ENCODE measurements at places on chromosomes 4 and X. TPM values are rescaled to one million over a fixed set of nuclear protein-coding genes. Genes with fewer than 3 reads are reported as not detected.

Gene CENPVL2
- not detected for total RNA-seq

Gene FAM9B
- not detected for total RNA-seq

Gene MGAT4D
- not detected for total RNA-seq

DNA sequence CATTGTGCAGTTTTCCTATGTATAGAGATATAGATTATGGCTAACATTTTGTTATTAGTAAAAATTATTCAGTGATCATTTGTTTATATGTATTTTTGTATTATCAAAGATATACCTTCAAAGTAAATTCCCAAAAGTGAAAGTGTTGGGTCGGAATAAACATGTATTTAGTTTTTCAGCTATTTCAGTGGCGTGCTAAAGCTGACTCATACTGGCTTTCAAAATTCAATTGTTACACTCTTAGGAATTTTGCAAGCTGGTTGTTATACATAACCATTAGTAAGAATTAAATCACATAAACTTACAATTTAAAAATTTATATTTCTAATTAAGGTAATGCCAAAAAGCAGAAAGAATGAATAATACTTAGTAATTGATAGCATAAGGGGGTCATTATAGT, 288.4 kb upstream of the NRK start:
- H3K27me3 ChIP-seq = no peaks in the 10 kb centered on the region
- H3K4me1 ChIP-seq = no peaks in the 10 kb centered on the region
- DNase-seq = no peak
- no peak overlapping the region for H3K27ac ChIP-seq
- no peaks in the 10 kb centered on the region for H3K36me3 ChIP-seq
- H3K4me3 ChIP-seq = no peak overlapping the region

DNA sequence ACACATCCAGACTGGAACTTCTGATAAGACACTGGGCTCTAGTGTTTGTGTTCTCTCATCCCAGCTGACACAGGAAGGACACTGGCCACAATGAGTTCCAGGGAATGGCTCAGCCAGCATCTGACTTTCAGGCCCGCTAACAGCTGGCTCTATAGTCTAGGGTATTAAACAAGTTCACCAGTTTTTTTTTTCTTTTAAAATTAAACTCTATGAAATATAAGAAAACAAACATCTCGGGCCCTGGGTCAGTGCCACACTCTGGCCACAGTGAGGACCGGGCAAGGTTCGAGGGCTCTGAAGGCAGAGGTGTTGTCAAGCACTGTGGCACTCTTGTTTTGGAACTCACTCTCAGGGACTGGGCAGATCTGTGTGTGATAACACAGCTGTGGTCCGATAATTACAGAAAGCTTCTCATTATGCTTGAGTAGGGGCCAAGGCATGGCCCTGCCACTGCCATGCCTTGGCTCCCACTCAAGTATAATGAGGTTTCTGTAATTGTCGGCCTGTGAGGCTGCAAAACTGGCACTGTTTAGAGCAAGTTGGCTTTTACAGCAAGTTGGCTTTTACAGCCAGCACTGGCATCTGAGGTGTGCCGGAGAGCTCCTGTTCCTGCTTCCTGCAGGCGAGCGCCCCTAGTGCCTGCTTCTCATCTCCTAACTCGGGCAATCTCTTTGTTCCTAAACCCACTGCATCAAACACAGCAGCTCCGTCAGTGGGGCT, 62.8 kb downstream of the PPP1R2C start:
- DNase-seq = peak; percentile 17
- H3K27me3 ChIP-seq = no peaks in the 10 kb centered on the region
- no peak overlapping the region for H3K4me3 ChIP-seq
- H3K36me3 ChIP-seq = no peaks in the 10 kb centered on the region
- H3K27ac ChIP-seq = no peak overlapping the region

- DNase-seq = no peak
- H3K27me3 ChIP-seq = no peaks in the 10 kb centered on the region
- H3K4me1 ChIP-seq = no peaks in the 10 kb centered on the region
- H3K4me3 ChIP-seq = no peak overlapping the region
These were observed 263.0 kb upstream of the TAPT1 start for GRCh38 chr4:16489226-16489625.

DNA sequence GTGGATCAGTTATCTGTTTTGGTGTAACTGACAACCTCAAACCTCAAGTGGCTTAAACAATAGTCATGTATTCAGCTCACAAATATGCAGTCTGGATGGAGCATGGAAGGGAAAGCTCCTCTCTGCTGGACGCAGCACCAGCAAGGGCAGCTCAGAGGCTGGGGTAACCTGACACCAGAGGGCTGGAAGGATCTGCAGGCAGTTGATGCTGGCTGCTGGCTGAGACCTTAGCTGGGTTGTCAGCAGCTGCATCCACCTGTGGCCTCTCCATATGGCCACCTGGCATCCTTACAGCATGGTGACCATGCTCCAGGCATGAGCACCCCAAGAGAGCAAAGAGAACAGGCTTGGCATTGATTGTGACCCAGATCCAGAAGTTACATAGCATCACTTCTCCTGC, 46.7 kb downstream of the ENPP6 start:
- no peak for DNase-seq
- H3K27ac ChIP-seq = no peak overlapping the region
- no peak overlapping the region for H3K4me3 ChIP-seq
- H3K36me3 ChIP-seq = no peaks in the 10 kb centered on the region
- H3K27me3 ChIP-seq = peaks cover 12% of the 10 kb centered on the region
- no peaks in the 10 kb centered on the region for H3K4me1 ChIP-seq

DNA sequence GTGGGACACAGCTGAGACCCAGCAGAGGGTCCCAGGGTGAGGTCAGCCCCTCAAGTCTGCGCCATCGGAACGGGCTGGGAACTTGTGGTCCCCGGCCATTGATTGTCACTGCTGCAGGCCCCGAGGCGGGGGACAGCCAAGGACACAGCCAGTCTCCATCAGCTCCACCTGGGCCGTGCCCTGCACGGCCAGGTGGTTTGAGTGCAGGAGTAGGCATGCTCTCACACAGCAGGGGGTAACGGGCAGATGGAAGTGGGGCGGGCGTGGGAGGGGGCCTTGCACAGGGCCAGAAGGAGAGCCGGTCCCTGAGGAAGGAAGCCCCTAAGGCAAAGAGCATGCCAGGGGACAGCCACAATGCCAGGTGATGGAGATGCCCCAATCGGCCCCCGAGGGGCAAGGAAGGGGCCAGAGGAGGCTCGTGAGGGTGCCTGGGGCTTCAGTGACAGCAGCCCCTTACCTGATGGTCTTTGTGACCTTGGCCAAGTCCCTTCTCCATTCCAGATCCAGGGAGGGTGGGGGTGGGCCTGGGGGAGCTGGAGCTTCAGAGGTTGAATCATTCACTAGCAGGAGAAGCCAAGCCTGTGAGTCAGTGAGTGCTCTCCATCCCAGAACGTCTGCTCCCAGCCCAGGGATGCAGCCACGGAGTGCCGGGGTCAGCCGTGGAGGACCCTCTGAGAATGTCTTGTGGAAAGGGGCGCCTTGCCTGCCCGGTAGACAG, 2.3 kb downstream of the ATP2B3 start:
- H3K27ac ChIP-seq = no peak overlapping the region
- no peaks in the 10 kb centered on the region for H3K36me3 ChIP-seq
- no peak for DNase-seq
- H3K4me1 ChIP-seq = no peaks in the 10 kb centered on the region
- peaks cover 14% of the 10 kb centered on the region for H3K27me3 ChIP-seq
- no peak overlapping the region for H3K4me3 ChIP-seq

GRCh38 chrX:40908026-40908425, 172.7 kb upstream of the MED14 start:
- no peak for DNase-seq
- H3K4me1 ChIP-seq = no peaks in the 10 kb centered on the region
- H3K4me3 ChIP-seq = no peak overlapping the region
- no peaks in the 10 kb centered on the region for H3K36me3 ChIP-seq
- no peak overlapping the region for H3K27ac ChIP-seq
- H3K27me3 ChIP-seq = no peaks in the 10 kb centered on the region

DNA sequence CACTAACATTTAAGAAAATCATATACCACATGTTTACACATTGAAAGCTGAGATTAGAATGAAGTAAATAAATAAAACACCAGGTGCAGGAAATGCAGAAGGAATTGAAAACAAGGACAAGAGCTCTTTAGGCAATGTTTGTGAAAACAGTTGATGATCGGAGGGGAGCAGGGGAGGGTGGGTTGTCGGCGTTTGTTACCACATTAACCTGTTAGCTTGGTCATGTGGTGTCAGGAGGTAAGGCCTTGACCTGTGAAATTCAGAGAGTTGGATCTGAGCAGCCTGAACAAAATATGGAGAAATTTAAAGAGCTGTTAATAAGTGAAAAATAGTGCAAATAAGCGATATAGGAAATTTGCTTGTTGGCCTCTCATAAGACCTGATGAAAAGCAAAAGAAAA, 759.9 kb downstream of the PDHA2 start:
- no peak for DNase-seq
- H3K4me3 ChIP-seq = no peak overlapping the region
- no peaks in the 10 kb centered on the region for H3K27me3 ChIP-seq
- no peaks in the 10 kb centered on the region for H3K4me1 ChIP-seq
- no peak overlapping the region for H3K27ac ChIP-seq
- H3K36me3 ChIP-seq = no peaks in the 10 kb centered on the region

GRCh38 chr4:63211776-63212479, 1197.3 kb downstream of the TECRL start:
- no peak for DNase-seq
- no peak overlapping the region for H3K4me3 ChIP-seq
- no peak overlapping the region for H3K27ac ChIP-seq
- no peaks in the 10 kb centered on the region for H3K27me3 ChIP-seq
- no peaks in the 10 kb centered on the region for H3K36me3 ChIP-seq
- H3K4me1 ChIP-seq = no peaks in the 10 kb centered on the region

DNA sequence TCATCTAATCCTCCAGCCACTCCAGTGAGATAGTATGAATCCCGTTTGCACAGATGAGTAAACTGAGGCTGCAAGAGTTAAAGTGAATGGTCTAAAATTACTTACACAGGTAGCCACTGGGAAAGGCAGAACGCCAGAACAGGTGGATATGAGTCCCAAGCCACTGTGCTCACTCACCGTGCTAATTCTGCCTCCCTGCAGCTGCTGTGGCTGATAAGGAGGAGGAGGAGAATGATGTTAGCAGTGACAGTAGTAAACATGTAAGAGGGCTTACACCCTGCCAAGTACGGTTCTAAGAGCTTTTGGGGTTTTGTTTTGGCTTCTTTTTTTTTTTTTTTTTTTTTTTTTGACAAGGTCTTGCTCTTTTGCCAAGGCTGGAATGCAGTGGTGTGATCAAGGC, 90.5 kb upstream of the PRPS2 start:
- H3K27ac ChIP-seq = no peak overlapping the region
- H3K27me3 ChIP-seq = no peaks in the 10 kb centered on the region
- no peak for DNase-seq
- H3K4me3 ChIP-seq = no peak overlapping the region

- no peak for DNase-seq
- H3K4me1 ChIP-seq = no peaks in the 10 kb centered on the region
- H3K4me3 ChIP-seq = no peak overlapping the region
- H3K27me3 ChIP-seq = no peaks in the 10 kb centered on the region
- no peaks in the 10 kb centered on the region for H3K36me3 ChIP-seq
These were observed 243.4 kb upstream of the GRID2 start for GRCh38 chr4:92060333-92060732.

DNA sequence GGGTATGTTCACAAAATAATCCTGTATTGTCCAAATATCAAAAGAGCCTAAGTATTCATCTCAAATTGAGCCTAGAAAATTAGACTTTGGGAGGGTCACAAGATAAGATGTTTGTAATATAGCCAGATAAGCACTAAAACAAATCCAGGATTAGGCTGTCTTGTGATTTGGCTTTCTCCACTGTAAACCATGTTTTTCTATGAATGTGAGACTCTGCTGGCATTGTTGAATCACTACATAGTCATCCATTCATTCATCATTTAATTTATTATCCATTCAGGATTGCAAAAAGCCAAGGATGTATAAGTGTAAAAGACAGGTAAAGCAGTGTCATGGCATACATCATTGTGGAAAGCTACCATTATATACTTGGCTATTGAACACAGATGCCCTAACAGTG, 148.0 kb downstream of the GRID2 start:
- H3K27me3 ChIP-seq = no peaks in the 10 kb centered on the region
- no peak for DNase-seq
- no peak overlapping the region for H3K4me3 ChIP-seq
- H3K36me3 ChIP-seq = no peaks in the 10 kb centered on the region
- H3K4me1 ChIP-seq = peaks cover 11% of the 10 kb centered on the region

DNA sequence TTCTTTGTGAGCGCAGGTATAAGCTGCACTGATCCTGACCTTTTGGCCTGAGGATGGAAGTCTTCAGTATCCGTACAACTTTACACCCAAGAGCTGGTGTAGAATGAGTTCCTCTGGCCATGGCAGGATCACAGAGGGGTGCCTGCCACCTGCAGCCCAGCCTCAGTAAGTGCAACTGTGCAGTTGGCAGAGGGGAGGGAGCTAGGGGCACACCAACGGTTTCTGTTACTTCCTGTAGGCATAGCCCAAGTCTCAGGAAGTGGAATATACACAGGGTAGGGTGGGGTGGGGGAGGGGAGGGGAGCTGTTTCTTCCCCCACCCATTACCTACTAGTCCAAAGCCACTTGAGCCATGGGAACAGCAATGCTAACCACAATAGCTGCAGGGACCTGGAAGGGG, 85.4 kb upstream of the GBA3 start:
- no peaks in the 10 kb centered on the region for H3K4me1 ChIP-seq
- H3K4me3 ChIP-seq = no peak overlapping the region
- H3K36me3 ChIP-seq = no peaks in the 10 kb centered on the region
- H3K27ac ChIP-seq = no peak overlapping the region

DNA sequence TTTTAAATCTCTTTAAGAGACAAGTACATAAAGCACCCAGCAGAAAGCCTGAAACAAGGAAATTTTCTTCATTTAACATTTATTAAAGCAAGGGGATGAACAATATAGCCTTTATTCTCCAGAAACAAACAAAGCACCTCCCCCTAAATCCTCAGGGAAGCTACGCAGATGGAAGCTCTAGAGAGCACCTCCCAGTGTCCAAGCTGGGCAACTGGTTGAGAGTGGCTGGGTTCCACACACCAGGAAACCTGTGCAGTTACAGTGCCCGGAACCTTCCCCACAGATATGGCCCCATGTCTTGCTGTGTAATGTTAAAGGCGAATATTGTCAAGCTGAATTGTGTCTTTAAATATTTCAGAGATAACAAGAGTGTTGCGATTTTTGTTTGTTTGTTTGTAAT, 8.9 kb upstream of the TRIML1 start:
- no peaks in the 10 kb centered on the region for H3K36me3 ChIP-seq
- H3K27ac ChIP-seq = no peak overlapping the region
- DNase-seq = no peak
- no peaks in the 10 kb centered on the region for H3K4me1 ChIP-seq
- no peak overlapping the region for H3K4me3 ChIP-seq

DNA sequence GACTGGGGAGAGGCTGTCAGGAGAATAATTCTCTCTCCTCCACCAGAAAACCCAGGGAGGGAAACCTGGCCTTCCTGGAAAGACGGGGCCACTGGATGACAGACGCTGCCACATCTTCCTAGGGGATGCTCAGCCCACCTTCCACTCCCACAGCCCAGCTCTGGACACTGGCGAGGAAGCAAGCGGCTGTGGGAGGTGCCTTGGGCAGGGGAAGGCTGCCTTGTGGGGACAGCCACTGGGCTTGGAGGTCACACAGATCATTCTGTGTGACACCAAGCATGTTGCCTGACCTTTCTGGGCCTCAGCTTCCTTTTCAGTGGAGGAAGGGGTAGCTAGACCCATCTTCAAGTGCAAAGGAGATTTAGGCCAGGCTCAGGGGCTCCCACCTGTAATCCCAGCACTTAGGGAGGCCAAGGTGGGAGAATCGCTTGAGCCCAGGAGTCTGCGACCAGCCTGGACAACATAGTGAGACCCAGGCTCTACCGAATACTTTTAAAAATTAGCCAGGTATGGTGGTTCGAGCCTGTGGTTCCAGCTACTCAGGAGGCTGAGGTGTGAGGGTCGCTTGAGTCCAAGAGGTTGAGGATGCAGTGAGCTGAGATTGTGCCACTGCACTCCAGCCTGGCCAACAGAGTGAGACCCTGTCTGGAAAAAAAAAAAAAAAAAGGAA, 9.8 kb upstream of the MSX1 start:
- no peak for DNase-seq
- peaks cover 100% of the 10 kb centered on the region for H3K27me3 ChIP-seq
- H3K4me3 ChIP-seq = no peak overlapping the region

All from heart right ventricle (tissue), 16 donors.